ENCODE measurements at places on chromosomes 3 and 15.

GRCh38 chr15:94234300-94234699, 2.9 kb downstream of the MCTP2 start:
- DNase-seq, result no peak

DNA sequence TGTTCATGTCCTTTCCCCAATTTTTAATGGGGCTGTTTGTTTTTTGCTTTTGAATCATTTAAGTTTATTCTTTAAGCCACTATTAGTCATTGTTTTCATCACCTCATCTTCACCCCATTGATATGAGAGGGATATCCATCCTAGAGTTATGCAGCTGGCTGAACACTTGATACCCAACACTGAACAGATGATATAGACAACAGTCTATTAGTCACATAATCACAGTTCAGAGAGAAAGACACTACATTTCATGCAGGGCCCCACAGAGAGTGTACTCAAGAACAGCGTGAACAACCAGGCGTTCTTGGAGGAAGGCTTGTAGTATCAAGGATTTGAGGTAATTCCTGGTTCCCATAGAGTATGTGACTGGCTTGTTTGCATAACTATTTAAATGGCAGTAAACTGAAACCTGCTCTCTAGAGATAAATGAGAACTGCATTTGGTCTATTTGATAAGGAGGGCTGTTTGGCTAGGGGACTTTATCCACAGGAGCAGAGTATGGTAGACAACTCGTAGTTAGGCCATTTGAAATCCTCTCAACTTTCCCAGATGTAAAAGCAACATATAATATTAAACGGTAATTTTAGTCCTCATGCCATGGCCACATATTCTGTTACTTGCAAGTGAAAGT, 618.7 kb downstream of the SI start:
- no peak for DNase-seq

DNA sequence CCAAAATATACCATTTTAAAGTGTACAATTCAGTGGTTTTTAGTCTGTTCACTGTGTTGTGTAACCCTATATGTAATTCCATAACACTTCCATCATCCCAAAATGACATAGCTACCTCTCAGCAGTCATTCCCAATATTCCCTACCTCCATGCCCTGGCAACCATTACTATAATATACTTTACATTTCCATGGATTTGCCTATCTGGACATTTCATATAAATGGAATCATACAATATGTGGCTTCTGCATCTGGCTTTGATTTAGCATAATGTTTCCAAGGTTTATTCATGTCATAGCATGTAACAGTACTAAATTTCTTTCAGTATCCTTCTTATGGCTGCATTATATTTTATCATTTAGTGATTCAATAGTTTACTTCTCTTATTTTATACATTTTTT, 25.3 kb downstream of the FAM98B start:
- no peak for DNase-seq

DNA sequence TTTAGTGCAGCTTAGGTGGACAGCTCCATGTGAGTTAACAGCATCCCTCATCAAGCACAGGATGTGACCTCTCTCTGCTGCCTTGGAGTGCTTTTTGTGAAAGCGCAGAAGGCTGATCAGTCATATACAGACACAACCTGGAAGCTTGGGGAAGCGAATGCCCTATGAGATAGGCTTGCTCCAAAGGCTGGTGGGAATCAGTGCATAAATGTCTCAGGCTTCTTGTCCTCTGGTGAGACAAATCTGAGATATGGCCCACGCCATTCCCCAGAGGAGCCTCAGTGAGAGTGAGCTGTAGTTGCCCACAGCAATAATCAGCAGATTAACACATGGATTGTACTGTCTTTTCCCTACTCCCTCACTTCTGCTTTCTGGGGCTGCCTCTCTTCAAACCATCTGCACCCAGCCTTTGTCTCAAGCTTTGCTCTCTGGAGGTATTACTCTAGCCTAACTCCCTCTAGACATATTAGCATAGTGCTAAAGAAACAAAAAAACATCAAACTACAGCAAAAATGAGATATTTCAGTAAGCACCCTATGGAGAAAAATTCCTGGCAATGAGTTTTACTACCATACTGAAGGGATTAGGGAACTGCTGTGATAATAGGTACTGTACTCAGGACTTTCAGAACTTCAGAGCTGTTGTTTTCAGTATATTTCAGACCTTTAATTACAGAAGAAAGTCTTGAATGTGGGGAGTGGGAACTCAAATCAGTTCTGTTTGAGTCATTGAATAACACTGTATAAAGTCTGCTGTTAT, 113.7 kb downstream of the OXSM start:
- DNase-seq, result no peak

DNA sequence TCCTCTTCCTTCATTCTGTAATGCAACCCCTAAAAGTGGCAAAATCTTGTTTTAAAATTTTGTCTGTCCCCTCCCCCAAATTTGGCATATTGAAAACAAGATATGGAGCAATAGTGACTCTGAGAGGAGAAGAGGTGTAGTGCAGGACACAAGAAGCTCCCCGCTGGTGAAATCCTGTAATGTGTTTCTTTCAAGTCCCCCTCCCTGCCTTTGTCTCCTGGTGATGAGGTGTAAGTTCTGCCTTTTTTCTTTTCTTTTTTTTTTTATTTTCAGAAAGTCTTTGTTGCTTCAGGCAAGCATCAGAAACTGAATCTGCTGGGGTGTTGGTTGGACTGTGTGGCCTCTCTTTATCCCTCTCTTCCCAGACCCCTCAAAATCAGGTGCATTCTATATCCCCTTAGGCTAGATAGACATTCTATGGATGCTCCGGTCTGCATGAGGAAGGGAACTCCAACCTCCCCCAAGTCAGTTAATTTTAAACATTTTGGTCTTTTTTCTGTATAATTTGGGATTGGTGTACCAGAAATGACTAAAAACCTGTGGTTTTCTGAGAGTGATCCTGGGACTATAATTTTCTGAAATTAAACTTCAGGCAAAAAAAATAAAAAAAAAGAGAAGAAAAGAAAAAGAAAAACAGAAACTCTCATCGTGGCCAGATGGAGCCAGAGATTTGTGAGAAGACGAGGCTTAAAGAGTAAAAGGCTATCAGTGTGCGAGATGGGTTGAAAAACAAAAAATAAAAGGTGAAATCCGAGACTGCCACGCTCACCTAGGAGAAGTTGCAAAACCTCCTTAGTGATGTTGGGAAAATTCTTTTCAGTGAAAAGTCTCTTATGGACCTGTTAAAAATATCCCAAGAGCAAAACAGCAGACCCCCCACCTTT, 21.4 kb downstream of the ACKR2 start:
- DNase-seq, result no peak

GRCh38 chr3:198071602-198072287, 111.7 kb downstream of the LMLN start:
- peak; percentile 67 for DNase-seq

DNA sequence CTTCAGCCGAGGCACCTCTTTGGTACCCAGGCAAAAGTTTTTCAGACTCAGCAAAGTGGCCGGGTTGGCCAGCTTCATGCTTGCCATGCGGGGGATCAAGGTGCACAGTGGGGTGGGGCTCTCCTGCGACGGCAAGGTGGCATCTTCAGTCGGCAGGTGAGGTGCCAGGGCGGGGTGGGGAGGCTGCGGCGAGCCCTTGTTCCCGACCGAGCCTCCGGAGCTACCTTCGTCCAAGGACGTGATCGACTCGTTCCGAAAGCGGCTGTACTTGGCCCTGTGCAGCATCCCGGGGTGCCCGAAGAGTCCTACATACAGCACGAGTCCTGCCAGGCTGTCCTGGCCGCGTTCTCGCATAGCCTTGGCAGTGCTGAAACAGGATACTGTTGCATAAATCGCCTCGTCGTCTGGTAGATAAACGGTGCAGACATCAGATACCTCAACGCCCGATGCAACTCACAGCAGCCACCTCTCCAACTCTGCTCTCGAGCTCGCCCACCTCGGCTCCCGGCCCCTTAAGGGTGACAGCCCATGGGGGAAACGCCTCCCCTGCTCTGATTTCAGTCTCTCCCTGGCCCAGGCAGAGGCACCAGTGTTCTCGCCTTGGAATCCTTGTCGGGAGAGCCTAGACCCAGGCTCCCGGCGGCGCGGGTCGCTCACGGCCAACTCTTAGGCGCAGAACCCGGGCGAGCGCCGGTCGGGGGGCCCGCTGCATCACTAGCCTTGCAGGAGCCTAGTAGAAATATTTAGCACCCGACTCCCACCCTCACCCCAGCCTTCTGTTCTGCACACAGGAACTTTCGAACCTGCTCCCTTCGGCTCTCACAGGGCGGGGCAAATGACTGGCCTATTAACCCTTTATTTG, 826 bp downstream of the SHC4 start:
- DNase-seq, result peak; percentile 82

GRCh38 chr15:52382647-52383046, 87.0 kb upstream of the MYO5C start:
- DNase-seq, result no peak

Data from NCI-H526 (cell line).